ENCODE measurements at places on chromosomes 13 and 19. TPM values are rescaled to one million over a fixed set of nuclear protein-coding genes. Genes with fewer than 3 reads are reported as not detected.

Gene ZNF256
- 1.3 TPM for total RNA-seq

Gene PEAK3
- 0.05 TPM for total RNA-seq

Gene SULT2B1
- 16.8 TPM for total RNA-seq

Gene METTL21C
- not detected for total RNA-seq

Gene FFAR1
- total RNA-seq: not detected

Gene SIPA1L3
- total RNA-seq: 51.3 TPM

Gene PLIN5
- 0.10 TPM for total RNA-seq

Gene CGB1
- not detected for total RNA-seq

Gene ELSPBP1
- not detected for total RNA-seq

Gene ACER1
- total RNA-seq: not detected

Gene LIPE
- total RNA-seq: 2.9 TPM

Gene CILP2
- total RNA-seq: 0.18 TPM

Gene C1QTNF9B
- total RNA-seq: not detected

Gene KCNRG
- total RNA-seq: 0.71 TPM

Gene PSG1
- 0.30 TPM for total RNA-seq

Gene OR7C1
- not detected for total RNA-seq

Gene SLC46A3
- total RNA-seq: 1.5 TPM

Gene AMH
- 16.0 TPM for total RNA-seq

Gene TJP3
- total RNA-seq: 0.49 TPM

Gene ZNF816
- total RNA-seq: not detected

Gene URAD
- not detected for total RNA-seq

Gene ERICH4
- total RNA-seq: not detected

Gene NCAN
- total RNA-seq: 0.03 TPM

Gene PDCD2L
- total RNA-seq: 32.5 TPM

Gene KIR3DL1
- total RNA-seq: not detected

Gene ZNF681
- total RNA-seq: not detected

Gene TPT1
- 1,882 TPM for total RNA-seq

Gene FCER2
- not detected for total RNA-seq

Gene SYDE1
- 17.3 TPM for total RNA-seq

Gene C2CD4C
- 0.44 TPM for total RNA-seq

Gene NLRP9
- not detected for total RNA-seq

Gene MTIF3
- 21.7 TPM for total RNA-seq

Gene KLK2
- total RNA-seq: not detected

Gene NLRP4
- not detected for total RNA-seq

Gene CYP2B6
- not detected for total RNA-seq

Gene PRR12
- 31.4 TPM for total RNA-seq

Gene FIZ1
- total RNA-seq: 23.6 TPM

Gene KLF1
- total RNA-seq: not detected

Gene TDRD12
- 0.18 TPM for total RNA-seq

Gene ZNF71
- 9.7 TPM for total RNA-seq

Gene ZNF565
- 4.5 TPM for total RNA-seq

Gene CNN1
- 0.80 TPM for total RNA-seq

Gene FGF22
- total RNA-seq: 0.64 TPM

Gene ATP5F1D
- 201 TPM for total RNA-seq

Gene TNNT1
- total RNA-seq: 130 TPM

Gene DACT3
- total RNA-seq: 0.22 TPM

Gene TEX29
- not detected for total RNA-seq

Gene LILRB4
- total RNA-seq: not detected

Gene CEACAM3
- total RNA-seq: not detected

Gene FDX2
- total RNA-seq: 31.5 TPM

Gene ZNF491
- not detected for total RNA-seq

Gene FCHO1
- total RNA-seq: 19.7 TPM

Gene SIGLEC12
- total RNA-seq: not detected

Gene MEDAG
- total RNA-seq: not detected

Gene DZIP1
- 12.5 TPM for total RNA-seq
